ENCODE measurements at places on chromosomes 12 and 14.
A peak's percentile ranks its signal among the peaks of the same experiment; 100 is the strongest.

DNA sequence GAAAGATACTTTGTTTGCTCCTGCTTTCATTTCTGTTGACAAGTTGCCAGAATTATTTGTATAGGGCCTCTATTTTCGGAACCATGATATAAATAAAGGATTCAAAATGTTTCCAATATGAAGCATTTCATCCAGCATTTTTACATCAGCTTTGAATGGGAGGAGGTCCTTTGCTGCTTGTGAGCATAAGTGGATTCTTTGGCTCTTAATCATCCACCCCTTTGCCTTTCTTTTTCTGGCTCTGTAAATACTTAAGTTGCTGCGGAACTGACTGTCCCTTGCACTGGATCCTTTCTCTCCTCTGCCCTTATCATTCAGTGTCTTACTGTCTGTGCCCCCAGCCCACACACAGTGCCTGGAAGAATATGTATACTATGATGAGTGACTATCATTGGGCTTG is 357.3 kb upstream of the RGS6 start:
- DNase-seq = no peak

GRCh38 chr12:61161961-61162360 is 1098.2 kb upstream of the USP15 start:
- no peak for DNase-seq

- DNase-seq = peak; percentile 60
These were observed 93.3 kb downstream of the CALM1 start for GRCh38 chr14:90489916-90490719.

DNA sequence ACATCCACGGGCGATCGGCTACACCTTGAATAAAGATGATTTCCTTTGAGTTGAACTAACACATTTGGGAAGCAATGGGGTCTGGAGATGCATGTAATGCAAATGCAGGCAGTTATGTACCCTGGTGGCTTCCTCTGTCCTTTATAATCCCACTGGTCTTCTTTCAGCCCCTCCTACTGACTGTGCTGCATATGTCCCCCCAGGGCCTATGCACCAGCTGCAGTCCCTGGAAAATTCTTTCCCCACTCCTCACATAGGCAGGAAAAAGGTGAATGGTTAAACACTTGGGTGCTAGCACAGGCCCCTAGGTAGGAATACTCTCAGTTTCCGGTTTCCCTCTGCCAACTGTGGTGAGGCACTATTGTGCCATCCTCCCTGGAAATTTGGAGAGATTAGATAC is 294.8 kb upstream of the SOX5 start:
- no peak for DNase-seq

DNA sequence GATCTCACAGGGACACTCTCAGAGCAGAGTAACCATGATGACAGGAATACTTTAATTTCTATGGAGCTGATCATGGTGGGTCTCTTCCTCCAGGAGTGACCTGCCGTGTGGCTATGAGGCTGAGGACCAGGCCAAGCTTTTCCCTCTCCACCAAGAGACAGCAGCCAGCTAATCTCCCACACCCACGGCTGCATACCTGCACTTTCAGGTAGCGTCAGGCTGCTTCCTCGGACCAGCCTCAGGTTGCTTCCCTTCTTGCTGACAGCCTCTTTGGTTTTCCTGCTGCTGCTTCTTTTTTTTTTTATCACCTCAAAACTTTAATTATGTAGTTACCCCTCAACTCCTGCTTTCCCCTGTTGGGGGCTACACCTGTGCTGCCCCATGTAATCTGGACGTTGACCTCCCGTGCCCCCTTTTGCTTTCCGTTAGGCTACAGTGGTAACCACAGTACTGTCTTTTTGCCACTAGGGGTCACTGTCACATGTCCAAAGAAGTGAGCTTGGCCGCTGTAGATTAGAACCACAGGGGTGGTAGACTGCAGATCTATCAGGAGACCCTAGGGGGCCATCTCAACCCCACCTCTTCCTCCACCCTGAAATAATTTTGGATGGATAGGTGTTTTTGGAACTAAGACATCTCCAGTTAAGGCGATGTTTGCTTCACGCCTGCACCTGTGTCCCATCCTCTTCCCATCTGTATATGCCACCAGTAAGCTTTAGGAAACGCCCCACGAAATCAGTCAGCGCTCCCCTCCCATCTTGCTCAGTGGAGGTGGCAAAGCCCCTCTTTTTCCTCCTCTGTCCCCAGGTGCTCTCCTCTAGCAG is 7.8 kb upstream of the PIP4K2C start:
- DNase-seq = peak; percentile 89
